ENCODE measurements at places on chromosomes 6 and 20.

DNA sequence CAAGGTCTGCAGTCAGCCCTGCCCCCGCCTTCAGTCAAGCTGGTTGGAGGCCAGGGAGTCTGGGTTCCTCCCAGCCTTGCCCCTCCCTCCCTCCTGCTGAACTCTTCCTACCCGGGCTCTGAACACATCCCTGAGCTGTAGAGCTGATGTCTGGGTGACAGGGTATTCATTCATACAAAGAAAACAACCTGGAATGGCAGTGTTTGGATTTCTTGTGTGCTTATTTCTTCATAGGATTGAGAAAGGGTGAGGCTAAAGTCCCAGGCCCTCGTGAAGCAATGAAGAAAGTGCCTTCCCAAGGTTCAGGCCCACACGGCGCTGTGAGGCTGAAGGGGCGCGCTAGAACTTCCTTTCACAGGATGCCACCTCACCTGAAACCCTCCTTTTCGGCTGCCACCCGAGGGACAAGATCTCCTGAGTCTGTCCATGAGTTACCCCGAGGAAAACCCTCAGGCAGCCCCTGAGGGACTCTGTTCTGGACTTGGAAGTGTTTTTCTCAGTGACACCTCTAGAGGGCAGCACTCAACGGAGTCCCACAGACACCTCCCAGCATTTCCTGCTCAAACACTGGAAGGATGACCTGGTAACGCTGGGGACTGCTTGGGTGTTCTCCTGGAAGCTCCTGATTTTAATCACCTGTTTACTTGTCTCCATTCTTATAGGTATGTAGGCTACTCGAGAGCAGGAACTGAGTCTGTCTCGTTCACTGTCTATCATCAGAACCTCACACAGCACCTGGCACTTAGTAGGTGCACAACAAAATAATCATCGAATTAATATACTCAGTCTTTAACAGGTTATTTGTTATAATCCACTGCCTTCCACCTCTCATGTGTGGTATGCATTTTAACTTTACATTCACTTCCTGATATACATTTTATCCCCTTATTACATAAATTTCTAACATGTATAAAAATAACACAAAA lies 11.8 kb upstream of the GSTA1 start:
- peak; percentile 21 for DNase-seq

DNA sequence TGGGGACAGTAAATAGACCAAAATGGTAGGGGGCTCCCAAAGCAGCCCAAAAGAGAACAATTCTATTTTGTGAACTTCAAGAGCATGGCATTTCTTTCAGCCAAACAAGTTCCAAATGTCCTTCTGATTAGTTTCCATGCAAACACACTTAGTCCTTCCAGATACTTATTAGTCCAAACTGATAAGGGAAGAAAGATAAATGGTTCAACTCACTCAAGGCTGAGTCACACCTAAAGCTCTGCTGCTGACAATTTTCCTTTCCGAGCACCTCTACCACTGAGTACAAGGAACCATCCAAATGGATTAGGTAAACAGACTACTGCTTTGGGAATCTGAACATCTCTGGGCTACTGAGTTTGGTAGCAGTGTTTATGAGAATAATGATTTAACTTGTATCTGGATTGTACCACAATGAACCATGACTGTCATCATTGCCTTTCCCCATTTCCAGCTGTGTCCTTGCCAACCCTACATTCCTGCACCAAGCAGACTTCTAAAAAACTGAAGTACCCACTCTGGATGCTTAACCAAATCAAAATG lies 71.2 kb downstream of the TNFRSF21 start:
- DNase-seq, result no peak

DNA sequence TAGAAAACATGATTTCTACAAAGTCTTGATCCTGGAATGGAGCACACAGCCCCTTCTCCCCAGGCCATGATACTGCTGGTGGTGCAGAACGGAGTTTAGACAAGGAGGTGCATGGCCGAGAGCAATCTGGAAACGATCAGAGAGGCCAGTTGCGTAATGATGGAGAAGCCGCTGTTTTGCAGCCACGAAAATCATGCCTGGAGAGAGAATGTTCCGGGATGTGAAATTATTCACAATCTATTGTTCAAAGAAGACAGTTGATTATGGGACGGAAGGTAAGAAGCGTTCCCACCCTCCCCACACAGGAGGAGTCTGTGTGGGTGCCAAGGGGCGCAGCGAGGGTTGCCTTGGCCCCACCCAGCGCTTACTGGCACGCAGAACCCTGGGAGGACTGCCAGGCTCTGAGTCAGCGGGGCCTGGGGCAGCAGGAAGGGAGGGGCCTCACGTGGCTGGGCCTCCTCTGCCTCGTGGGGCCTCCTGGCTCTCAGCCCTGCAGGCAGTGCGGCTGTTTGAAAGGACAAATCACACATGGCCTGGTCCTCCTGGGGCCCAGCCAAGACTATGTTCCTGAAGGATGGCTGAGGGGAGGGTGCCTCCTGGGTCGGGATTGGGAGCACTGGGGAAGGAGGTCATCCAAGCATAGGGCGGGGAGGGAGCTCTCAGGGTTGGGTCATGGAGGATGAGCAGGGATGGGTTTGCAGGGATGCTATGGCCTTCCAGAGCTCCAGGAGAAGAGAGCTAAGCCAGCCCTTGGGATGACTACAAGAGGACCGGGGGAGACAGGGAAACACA lies 8.7 kb upstream of the AP5S1 start:
- DNase-seq, result peak; percentile 97

DNA sequence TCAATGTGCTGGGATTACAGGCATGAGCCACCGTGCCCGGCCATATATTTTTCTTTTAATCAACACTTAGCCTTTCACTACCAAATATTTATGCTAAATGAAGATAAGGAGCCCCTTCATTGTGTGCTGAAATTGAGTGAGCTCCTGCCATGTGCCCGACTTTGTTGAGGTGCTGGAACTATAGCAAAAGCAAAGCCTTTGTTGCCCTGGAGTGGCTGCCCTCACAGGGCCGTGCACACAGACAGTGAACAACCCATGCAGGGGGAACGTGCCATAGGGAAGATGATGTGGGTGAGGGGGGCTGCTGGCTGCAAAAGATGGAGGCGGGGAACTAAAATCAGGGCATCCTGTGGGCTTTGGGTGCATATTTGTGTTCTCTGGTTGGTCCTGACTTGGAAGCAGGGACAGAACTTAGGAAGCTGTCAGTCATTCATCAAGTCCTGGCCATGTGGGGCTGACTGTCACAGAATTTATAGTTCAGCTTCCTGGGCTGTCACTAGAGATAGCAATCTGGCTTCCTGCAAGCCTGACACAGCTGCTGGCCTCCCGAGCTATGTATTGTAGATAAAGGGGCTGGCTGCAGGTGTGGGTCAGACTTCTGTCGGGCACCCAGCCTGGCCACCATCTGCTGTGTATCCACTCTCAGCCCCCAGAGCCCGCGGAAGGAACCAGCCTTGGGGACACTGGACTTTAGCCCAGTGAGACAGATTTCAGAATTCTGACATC lies 56.8 kb upstream of the MPC1 start:
- no peak for DNase-seq

- no peak for DNase-seq
Observed at GRCh38 chr6:24949020-24949569, 13.3 kb upstream of the RIPOR2 start.

DNA sequence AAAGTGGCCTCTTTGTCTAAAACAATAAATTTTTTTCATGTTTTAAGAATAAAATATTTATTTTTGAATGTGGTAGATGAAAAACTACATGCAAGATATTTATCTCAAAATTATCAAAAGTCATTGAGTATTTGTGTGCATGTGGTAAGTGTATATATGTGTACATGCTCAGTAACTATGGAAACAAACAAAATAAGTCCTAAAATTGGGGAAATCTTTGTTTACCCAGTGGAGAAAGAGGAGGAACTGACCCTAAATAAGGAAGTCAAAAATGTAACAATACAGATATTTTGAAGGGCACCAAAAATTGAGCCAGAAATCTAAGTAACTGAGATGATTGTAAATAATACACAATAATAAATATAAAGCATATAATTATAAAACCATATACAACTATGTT lies 639.2 kb downstream of the MAFB start:
- no peak for DNase-seq

- DNase-seq, result no peak
Observed at GRCh38 chr6:168319279-168320111, at the start of gene DACT2. Gene DACT2, minus strand, starts transcription at chr6:168319777. Its CDS starts 144 bp downstream, at chr6:168319633.

- DNase-seq, result no peak
Observed at GRCh38 chr20:33660035-33660684, 2.0 kb upstream of the C20orf144 start.

DNA sequence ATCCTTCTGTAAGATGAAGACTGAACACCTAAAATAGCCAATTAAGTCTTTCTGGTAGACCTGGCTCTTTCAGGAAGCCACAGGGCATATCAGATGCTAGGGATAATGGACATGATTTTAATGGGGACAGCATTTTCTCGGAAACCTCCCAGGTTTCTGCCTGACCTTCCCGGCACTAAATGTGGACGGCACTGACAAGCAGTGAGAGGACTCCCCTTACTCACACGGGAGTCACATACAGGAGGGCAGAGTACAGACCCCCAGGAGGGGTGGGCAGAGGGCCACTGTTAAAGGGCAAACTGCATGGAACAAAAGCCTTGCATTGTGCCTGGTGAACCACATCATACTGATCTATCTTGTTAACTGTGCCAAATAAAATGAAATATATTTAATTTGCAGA lies 19.9 kb downstream of the PSMG4 start:
- DNase-seq, result no peak

DNA sequence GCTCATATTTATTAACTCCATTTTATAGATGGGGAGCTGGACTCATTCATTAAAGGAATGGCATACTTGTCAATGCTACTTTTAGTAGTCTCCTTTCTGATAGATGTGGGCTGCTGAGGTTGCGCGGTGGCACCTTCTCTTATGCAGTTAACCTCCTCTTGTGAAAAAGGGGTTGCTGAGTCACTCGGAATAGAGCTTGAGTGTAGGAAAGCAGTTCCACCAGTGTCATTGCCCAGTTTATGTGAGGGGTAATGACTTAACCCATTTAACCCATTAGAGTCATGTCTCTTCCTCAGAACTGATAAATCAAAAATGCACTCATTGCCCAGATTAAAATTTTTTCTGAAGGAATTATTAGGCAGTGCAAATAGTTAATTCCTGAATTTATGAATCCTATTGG lies 6.3 kb downstream of the MAPK14 start:
- DNase-seq, result no peak

- no peak for DNase-seq
Observed at GRCh38 chr6:23357185-23357766, 768.7 kb upstream of the NRSN1 start.

DNA sequence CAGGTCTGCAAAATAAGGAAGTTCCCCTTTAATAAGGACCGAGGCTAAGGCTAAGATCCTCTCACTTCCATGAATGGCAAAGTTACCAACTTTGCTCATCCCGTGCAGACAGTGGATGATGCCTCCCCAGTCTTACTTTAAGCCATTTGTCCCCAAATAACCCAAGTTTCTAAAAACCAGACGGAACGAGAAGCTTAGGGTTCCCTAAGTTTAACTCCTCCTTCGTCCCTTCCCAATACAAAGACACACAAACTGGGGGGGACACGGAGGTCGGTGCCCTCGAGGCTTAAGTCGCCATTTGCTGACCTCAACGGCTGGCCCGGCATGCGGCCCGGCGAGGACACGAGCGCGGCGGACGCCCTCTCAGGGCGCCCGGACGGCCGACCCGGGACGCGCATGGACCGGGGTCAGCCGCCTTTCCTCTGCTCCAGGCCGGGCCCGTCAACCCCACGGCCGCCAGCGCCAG lies 527 bp downstream of the FBXO30 start:
- peak; percentile 45 for DNase-seq

- DNase-seq, result no peak
Observed at GRCh38 chr20:4780245-4780644, 58.5 kb downstream of the PRND start.

GRCh38 chr20:15890407-15890982 lies 682.8 kb downstream of the KIF16B start:
- peak; percentile 15 for DNase-seq

GRCh38 chr20:44973053-44973452 lies 6.7 kb downstream of the STK4 start:
- no peak for DNase-seq

GRCh38 chr6:107877968-107878367 lies 53.9 kb upstream of the SCML4 start:
- DNase-seq, result no peak

GRCh38 chr6:56023829-56024228 lies 148.4 kb upstream of the BMP5 start:
- DNase-seq, result no peak

GRCh38 chr6:149483849-149484655 lies 762 bp downstream of the ZC3H12D start:
- no peak for DNase-seq

DNA sequence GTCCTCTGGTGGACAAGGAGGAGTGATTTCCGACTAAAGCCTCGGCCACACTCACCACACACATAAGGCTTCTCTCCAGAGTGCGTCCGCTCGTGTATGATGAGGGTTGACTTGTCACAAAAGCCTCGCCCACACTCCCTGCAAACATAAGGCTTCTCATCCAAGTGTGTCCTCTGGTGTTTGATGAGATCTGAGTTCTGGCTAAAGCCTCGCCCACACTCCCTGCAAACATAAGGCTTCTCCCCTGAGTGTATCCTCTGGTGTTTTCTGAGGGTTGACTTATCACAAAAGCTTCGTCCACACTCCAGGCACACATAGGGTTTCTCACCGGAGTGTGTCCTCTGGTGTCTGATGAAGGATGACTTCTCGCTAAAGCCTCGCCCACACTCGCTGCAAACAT lies 12.9 kb upstream of the SNRPB start:
- no peak for DNase-seq

DNA sequence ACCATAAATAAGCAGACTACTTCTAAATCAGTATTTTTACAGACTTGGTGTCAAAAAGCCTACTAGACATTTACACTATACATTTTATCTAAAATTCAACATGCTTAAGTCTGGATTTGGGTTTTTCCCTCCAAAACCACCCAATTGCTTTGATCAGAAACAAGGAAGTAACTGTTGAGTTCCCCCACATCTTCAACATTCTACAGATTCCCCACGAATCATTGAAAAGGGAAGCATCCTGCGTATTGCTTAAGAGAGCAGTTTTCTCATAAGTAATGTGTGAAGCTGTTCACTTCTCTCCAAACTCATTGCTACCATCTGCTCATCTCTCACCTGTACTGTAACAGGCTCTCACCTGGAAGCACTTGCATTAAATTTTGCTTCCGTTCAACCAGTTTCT lies 36.4 kb upstream of the RNF144B start:
- no peak for DNase-seq

- DNase-seq, result peak; percentile 5
Observed at GRCh38 chr6:2582268-2582667, 168.5 kb downstream of the MYLK4 start.

- DNase-seq, result no peak
Observed at GRCh38 chr20:54067606-54068174, 2.7 kb downstream of the BCAS1 start.

- no peak for DNase-seq
Observed at GRCh38 chr20:52365688-52366087, 174.1 kb upstream of the ZFP64 start.

- no peak for DNase-seq
Observed at GRCh38 chr6:13597073-13597472, 18.1 kb upstream of the NOL7 start.

DNA sequence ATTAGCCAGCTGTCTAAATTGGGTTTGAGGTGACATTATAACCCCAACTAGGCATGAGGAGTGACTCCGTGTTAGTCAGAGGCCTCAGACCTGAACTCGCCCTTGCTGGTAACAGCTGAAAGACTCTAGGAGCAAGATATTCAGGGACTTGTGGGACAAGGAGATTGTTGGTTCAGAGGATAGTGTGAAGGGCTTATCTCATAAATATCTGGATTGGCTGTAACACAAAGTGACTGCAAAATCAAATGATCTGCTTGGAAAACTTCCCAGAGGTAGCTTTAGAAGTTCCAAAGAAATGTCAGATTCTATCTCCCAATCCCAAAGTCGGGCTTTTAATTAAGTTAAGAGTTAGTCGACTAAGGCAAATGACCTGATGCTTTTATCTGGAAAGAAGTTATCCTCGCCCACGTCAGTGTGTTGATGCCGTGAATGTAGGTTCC lies 72.4 kb downstream of the TULP4 start:
- DNase-seq, result no peak

Data from NCI-H2081 (cell line).